Mucosa of gallbladder (tissue), 1 donor: ENCODE measurements at places on chromosomes 7 and 10. TPM values are rescaled to one million over a fixed set of nuclear protein-coding genes. Genes with fewer than 3 reads are reported as not detected.

DNA sequence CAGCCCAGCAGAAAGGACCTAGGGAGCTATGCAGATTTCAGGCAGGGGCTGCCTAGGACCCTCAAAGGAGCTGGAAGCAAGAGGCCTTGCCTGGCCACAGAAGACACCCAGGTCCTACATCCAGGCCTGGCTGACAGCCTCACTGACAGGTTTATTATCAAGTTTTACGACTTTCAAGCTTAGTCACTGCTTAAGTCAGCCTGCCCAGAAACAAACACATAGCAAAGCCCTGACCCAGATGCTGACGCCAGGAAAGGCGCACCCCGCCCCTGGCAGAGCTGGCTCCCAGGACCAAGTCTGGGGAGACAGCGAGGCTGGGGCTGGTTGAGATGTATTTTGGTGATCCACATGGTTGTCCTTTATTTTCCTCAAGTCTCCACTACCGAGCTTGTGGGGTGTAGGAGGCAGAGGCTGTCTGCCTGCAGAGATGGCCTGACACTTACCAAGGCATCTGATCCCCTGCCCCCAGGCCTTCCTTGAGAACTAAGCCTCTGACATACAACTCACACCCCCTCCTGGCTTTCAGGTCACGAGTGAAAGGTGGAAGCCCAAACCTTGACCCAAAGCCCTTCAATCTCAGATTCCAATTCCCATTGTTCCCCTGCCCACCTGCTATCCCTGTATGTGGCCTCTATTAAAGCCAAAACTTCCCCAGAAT lies 80.7 kb upstream of the EMX2 start:
- DNase-seq: no peak

DNA sequence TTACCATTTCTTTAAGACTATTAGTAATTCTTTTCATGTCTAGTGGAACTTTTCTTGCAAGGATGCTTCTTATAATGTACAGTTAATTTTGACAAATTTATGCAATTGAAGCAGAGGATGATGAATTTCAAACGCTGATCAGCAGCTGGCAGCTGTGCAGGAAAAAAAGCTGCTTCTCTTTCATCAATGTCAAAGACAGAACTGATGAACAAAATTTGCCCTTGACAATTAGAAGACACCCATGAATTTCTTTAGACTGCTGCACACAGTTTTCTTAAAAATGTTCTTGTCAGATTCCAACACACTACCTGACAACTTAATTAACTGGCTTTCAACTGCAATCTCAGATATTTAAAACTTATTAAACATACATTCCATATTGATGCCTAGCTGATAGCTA lies 138.3 kb downstream of the SKAP2 start:
- DNase-seq: no peak

DNA sequence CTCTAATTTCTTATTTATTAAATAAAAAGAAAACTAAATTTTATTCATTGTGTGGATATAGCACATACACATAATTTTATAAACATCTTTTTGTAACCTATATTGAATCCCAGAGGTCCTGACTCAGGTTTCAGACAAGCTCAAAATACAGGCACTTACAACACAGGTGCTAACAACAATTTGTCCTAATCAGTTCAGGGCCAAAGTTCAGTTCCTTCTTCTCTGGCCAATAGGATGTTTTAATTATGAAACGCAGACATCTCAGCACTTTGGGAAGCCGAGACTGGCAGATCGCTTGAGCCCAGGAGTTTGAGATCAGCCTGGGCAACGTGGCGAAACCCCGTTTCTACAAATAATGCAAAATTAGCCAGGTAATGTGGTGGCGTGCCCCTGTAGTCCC lies 15.0 kb downstream of the RPA3 start:
- DNase-seq: no peak

- DNase-seq: no peak
Observed at GRCh38 chr7:50292165-50292757, 12.3 kb upstream of the IKZF1 start.

AOC1 gene
- total RNA-seq: 8.4 TPM

GRCh38 chr10:8616166-8616565 lies 561.7 kb downstream of the GATA3 start:
- peak; percentile 33 for DNase-seq

ANKRD7 gene
- total RNA-seq: not detected

CYP2C19 gene
- 188 TPM for total RNA-seq

GRCh38 chr7:142868986-142869415 lies 14.1 kb downstream of the EPHB6 start:
- peak; percentile 7 for DNase-seq
